ENCODE measurements at places on chromosomes 3 and 15. TPM values are rescaled to one million over a fixed set of nuclear protein-coding genes. Genes with fewer than 3 reads are reported as not detected.

DNA sequence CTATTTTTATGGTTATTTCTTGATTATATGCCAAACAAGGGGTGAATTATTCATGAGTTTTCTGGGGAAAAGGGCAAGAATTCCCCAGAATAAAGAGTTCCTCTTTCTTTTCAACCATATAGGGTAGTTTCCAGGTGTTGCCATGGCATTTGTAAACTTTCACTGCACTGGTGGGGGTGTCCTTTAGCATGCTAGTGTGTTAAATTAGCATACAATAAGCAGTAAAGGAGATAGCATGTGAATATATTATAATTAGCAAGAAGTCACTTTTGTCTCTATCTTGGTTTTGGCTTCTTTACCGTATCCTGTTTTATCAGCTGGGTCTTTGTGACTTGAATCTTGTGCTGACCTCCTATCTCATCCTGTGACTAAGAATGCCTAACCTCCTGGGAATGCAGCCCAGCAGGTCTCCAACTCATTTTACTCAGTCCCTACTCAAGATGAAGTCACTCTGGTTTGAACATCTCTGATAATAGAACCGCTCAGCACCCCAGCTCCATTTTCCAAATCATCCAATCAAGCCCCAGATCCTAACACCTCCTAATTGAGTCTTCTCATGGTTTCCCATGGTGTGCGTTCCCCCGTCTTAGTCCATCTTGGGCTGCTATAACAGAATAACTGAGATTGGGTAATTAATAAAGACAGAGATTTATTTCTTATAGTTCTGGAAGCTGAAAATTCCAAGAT lies 3.4 kb upstream of the SELENOT start:
- DNase-seq = no peak
- peaks cover 20% of the 10 kb centered on the region for H3K4me1 ChIP-seq
- H3K27ac ChIP-seq = peak overlapping the region; percentile 7
- no peaks in the 10 kb centered on the region for H3K27me3 ChIP-seq
- H3K36me3 ChIP-seq = peaks cover 7% of the 10 kb centered on the region

The PIGZ gene
- 6.3 TPM for total RNA-seq

The TGM5 gene
- not detected for total RNA-seq

The CRYGS gene
- total RNA-seq = 2.8 TPM

DNA sequence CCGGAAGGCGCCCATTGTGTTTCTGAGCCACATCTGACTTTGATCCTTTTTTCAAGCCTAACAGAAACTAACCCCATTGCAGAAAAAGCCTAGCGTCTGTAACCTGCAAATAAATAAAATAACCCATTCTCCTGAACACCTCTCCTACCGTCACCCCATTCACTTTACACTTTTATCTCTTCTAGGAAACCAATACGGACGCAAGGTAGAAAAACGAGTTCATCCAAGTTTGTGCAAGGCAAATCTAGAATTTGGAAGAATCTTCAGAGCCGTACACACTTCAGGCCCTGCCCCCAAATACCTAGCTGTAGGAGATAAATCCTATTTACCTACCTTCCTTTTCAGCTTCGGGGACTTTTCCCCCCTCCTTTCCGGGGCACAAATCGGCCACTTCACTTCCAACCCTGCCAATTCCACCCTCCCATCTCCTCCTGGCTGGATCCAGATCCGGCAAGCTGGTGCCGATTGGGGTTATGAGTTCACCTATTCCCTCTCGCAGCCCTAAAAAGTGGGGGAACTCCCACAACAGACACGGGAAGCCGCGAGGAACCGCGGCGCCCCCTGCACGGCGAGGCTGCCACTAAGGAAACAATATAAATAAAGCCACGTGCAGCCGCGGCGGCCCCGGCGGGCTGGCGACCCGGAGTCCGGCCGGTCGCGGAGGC lies 987 bp downstream of the PRTG start:
- H3K36me3 ChIP-seq = no peaks in the 10 kb centered on the region
- H3K4me1 ChIP-seq = peaks cover 20% of the 10 kb centered on the region
- peak overlapping the region; percentile 29 for H3K27ac ChIP-seq
- no peaks in the 10 kb centered on the region for H3K27me3 ChIP-seq
- H3K4me3 ChIP-seq = peak overlapping the region; percentile 64

The TBC1D23 gene
- total RNA-seq = 39.4 TPM

- no peak overlapping the region for H3K27ac ChIP-seq
- H3K36me3 ChIP-seq = no peaks in the 10 kb centered on the region
- no peak for DNase-seq
Measured at GRCh38 chr3:87076946-87077345, 86.0 kb upstream of the VGLL3 start.

- H3K36me3 ChIP-seq = peaks cover 3% of the 10 kb centered on the region
- H3K27ac ChIP-seq = peak overlapping the region; percentile 98
- H3K4me3 ChIP-seq = peak overlapping the region; percentile 92
- H3K27me3 ChIP-seq = no peaks in the 10 kb centered on the region
- peaks cover 26% of the 10 kb centered on the region for H3K4me1 ChIP-seq
Measured at GRCh38 chr15:45586601-45587094, 531 bp upstream of the BLOC1S6 start.

DNA sequence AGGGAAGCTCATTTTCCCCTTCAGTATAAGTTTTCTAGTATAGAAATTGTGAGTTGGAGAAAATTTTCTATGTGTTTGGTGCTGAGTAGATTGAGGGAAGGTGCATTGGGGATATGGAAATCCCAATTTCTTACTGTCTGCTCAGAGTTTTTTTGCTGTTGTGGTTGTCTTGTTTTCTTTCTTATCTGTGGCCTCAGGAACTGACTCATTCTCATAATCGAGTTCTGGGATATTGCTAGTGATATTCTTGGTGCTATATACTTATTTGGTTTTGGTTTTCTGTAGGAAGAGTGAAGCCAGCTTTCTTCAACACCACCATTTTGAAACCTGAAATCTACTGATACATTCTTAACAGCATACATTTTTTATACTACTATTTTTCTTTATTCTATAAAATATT lies 869.2 kb downstream of the DIPK2A start:
- no peaks in the 10 kb centered on the region for H3K36me3 ChIP-seq
- H3K27me3 ChIP-seq = no peaks in the 10 kb centered on the region
- DNase-seq = no peak

The PRR23E gene
- not detected for total RNA-seq

DNA sequence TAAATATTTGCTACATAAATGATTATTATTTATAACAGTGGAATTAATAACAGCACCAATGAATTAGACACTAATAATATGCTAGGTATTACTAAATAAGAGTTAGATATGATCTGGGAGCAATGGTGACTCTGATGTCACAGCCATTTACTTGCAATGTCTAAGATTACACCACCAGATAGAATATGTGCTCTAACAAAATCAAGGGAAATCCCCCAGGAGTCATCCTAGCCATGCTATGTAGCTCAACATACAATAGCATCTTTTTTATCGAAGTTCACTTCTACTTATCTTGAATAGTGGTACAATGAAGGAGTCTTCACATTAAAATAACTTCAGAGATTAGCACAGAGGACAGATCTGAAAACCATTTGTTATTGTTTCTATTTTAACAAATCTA lies 154.0 kb downstream of the FMN1 start:
- H3K4me1 ChIP-seq = no peaks in the 10 kb centered on the region
- no peak for DNase-seq
- H3K27ac ChIP-seq = no peak overlapping the region

DNA sequence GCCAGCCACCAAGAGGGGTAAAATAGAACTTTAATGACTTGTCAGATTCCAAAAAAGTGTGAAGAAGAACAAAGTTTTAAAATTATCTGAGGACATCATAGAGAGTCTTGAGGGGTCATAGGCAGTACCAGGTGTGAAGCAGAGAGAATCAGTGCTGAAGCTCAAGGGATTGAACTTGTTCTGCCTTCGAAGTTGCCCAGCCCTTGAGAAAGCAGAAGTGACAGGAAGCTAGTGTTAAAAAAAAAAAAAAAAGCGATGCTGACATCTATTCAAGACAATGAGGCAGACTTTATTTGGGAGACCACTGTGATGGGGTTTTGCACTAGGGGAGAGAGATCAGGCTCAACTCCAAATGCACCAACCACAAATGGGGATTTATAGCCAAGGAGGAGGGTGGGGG lies 21.8 kb downstream of the FBXO22 start:
- no peaks in the 10 kb centered on the region for H3K27me3 ChIP-seq
- peaks cover 11% of the 10 kb centered on the region for H3K36me3 ChIP-seq
- no peaks in the 10 kb centered on the region for H3K4me1 ChIP-seq
- no peak for DNase-seq

Data from Panc1 (cell line).